ENCODE measurements at places on chromosomes 12 and 14.

GRCh38 chr12:11814374-11814773 is 164.9 kb downstream of the ETV6 start:
- DNase-seq = no peak

GRCh38 chr12:97061171-97061570 is 154.1 kb downstream of the NEDD1 start:
- DNase-seq = no peak

DNA sequence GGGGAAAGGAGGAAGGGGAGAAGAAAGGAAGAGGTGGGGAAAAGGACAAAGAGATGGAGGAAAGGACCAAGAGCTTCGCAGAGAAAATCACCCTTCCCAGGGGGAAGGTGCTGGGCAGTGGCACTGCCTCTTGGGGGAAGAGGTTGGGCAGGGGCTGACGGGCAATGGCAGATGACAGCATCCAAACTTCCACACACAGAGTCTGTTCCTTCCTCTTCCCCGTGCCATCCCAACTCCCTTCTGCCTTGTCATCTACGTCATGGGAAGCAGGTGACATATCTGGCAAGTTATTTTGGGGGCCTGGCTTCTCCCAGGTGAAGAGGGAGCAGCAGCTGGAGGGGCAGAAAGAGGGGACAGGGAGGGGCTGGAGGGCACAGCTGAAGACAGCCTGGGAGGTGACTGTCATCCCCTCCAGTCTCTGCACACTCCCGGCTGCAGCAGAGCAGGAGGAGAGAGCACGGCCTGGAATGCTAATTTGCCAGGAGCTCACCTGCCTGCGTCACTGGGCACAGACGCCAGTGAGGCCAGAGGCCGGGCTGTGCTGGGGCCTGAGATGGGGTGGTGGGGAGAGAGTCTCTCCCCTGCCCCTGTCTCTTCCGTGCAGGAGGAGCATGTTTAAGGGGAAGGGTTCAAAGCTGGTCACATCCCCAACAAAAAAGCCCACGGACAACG is 43.9 kb upstream of the IQSEC3 start:
- DNase-seq = no peak

DNA sequence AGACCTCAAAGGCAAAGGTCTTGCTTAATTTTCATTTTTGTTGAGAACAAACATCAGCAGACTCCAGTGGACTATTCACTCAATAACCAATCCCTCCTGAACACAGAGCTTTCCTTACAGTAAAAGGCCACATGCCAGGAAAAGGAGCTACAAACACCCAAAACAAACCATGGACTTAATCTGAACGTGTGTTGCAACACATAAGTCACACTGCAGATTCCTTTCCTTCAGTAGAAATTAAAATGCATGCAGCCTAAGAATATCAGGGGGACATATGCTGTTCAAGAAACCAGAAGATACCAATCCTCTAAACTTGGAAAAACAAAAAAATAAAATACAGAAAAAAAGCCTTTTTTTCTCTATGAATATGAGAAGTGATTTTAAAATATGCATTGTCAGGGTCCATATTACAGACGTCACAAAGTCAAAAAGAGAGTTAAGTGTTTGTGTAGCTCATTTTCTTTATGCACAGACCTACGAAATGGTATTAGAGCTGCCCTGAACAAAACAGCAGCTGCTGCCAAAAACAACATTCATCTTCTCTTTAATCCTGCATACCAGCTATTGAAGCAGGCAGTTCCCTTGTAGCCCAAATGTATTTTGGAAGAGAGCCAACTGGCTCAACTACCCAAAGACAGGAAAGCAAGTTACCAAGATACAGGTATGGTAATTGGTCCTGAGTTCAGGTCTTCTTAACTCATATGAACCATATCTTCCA is 26.2 kb downstream of the KITLG start:
- DNase-seq = no peak

GRCh38 chr14:96630281-96630680 is 128.1 kb downstream of the PAPOLA start:
- DNase-seq = no peak

- DNase-seq = no peak
Observed at GRCh38 chr14:104919993-104920315, 4.7 kb upstream of the PLD4 start.

- no peak for DNase-seq
Observed at GRCh38 chr12:77830583-77831351, at the start of gene NAV3. NAV3 (plus strand) TSS chr12:77830894; CDS start chr12:77831462, 568 bp downstream.

GRCh38 chr14:73236157-73236556 is 1.1 kb upstream of the PAPLN start:
- DNase-seq = no peak

- DNase-seq = no peak
Observed at GRCh38 chr14:51472881-51473280, 178.8 kb upstream of the FRMD6 start.

- DNase-seq = no peak
Observed at GRCh38 chr12:49108958-49109404, 1.7 kb downstream of the LMBR1L start.

DNA sequence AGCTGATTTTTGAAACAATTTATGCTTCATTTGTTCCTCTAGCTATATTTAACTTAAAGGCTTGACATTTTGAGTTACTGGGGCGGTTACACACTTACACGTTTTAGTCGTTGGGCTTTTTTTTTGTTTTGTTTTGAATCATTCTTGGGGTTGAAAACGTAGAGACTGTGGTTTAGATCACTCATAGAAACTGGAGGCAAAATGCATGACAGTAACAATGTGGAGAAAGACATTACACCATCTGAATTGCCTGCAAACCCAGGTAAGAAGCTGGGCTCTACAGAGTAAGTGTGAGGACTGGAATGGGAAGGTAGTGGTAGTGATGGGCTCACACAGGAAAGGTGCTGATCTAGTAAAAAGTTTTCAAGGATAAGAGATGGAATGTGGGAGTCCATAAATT is at the start of gene CLEC2D:
TSS of gene CLEC2D (plus strand) at position 180 of the 400 bp plus-strand sequence. CDS start at position 202, 22 bp downstream.
- no peak for DNase-seq

DNA sequence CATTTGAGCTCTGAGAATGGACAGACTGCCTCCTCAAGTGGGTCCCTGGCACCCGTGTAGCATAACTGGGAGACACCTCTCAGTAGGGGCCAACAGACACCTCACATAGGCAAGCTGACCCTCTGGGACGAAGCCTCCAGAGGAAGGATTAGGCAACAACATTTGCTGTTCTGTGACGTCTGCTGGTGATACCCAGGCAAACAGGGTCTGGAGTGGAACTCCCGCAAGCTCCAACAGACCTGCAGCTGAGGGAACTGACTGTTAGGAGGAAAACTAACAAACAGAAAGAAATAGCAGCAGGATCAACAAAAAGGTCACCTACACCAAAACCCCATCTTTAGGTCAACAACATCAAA is 69.6 kb downstream of the CEP83 start:
- no peak for DNase-seq

GRCh38 chr12:53047221-53048032 is 2.4 kb upstream of the TNS2 start:
- DNase-seq = peak; percentile 50

DNA sequence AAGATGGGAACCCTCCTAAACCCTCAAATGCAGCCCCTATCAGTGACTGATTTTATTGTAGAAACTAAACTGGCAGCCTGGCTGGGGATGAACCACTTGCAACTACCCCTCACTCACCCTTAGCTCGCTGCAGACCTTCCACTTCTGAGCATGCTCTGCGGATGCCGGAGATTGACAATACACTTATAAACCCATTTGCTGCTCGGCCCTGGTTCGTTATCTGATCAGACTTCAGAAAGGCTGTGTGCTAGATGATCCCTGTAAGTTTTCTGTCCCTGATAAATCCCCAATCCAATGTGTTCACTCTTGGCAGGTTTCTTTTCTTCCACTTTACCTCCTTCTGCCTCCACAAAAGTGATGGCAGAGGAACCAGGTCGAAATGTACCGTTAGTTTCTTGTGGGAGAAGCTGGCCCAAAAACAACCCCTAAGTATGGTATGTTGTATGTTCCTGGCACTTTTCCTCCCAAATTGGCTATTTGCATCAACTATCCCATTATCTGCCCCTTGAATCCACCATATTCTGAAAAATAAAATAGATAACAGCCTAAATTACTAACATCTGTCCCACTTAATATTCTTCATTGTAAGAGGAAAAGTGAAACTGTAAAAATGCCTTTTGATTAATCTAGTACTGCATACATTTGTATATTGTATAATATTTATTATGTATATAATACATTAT is 18.8 kb downstream of the RPH3A start:
- no peak for DNase-seq

DNA sequence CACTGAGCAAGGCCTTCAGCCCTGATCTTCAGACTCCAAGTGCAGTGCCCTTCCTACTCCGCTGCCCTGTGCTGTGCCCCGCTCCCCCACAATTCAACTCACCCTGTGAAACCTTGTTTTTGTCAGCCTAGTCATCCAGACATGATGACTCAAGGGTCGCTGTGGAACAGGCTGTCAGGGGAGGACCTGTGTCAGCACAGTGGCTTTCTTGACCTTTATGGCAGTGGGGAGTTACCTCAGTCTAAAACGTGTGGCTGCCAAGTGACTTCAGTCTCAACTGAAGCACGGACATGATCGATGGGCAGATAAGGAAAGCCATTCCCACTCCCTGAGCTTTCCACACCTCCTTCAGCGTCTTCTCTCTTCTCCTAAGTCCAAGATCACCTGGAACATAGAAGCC is 16.3 kb upstream of the FLVCR2 start:
- no peak for DNase-seq

DNA sequence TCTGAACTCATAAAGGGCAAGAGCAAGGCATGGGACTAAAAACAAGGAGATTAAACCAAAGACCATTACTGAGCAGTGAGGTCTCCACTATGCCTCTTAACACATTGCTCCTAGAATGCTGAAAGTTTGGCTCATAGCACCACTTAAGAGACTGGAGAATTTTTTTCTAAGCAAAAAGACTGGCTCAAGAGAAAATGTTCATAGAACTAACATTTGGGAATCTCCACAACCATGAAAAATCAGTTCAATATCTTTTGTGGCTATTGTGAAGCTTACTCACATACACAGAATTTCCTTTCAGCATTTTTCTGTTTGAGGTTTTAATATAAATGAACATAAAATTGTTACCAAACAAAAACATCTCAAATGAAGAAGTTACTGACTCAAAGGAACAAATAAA is 255.8 kb downstream of the CCDC91 start:
- DNase-seq = no peak

DNA sequence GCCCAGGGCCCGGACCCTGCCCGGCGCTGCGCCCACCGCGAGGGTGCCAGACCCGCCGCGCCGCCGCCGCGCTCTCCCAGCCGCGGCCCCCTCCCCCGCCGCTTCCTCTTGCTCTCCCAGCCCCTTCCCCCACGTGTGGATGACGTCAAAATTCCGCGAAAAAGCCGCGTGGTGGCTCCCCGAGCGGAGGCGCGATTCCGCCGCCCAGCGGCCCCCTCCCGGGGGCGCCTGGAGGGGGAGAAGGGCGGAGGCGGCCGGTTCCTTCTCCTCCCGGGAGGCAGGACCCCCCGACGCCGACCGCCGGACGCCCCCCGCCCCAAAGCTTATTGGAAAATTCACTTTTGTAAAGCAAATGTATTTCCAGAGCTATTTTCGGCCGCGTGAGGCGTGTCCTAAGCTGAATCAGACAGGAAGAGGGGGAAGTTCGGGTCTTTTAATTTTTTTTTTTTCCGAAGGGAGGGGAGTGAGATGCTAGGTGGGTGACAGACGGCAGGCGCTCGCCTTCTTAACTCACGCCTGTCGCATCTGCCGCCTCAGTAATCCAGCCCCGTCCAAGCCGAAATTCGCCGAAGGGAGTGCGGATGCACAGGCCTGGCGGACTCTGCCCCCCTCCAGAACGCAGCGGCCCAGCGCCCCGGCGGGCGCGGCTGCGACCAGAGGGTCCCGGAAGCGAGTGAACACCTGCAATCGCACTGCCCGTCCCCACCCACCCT is 4.1 kb upstream of the CCND2 start:
- peak; percentile 91 for DNase-seq

DNA sequence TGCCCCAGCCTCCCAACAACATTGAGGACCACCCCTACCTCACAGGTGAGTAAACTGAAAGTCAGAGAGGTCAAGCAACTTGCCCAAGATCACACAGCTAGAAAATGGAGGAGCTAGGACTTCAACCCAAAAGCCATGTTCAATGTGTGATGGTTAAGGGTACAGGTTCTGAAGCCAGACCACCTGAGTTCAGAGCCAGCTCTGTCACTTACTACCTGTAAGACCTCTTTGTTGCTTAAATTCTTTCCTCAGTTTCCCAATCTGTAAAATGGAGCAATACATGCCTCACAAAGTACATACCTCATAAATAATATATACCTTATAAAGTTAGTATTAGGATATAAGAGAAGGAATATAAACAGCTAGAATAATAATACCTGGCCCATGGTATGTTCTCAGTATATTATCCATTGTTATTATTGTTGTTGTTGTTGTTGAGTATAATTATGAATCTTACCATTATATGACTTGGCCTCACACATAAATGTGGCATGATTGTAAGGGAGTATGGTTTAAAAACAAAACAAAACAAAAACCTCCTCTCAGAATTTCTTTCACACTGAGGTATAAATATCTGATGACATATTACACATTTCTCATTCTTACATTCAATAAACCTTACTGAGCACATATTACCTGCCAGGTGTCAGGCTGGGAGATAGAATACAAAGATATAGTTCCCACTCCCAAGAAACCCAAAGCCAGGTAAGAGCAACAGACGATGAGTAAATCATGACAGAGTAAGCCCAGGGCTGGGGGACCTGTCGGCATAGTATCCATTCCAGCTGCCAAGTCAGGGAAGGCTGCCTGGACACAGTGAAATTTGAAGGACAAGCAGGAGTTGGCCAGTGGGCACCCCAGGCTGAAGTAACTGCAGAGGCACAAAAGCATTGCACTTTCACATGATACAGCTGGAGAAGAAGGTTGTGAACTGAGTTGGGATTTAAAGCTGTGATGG is 19.6 kb downstream of the CMKLR1 start:
- DNase-seq = no peak

DNA sequence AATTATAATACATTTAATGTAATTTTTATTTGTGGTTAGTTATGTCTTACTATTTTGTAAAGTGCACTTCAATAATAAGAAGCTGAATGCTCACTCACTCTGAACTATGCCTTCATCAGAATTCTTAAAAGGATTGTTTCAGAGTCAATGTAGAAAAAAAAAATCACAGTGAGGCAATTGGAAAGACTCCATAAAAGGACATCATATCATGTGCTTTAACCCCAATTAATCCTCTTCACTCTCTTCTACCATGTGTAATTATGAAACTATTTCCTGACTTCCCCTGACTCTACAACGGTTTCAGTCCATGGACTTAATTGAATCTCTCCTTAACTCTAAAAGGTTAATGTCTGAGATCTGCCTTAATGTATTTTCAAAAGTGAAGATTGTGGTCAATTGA is 250.4 kb upstream of the ALG10 start:
- no peak for DNase-seq

DNA sequence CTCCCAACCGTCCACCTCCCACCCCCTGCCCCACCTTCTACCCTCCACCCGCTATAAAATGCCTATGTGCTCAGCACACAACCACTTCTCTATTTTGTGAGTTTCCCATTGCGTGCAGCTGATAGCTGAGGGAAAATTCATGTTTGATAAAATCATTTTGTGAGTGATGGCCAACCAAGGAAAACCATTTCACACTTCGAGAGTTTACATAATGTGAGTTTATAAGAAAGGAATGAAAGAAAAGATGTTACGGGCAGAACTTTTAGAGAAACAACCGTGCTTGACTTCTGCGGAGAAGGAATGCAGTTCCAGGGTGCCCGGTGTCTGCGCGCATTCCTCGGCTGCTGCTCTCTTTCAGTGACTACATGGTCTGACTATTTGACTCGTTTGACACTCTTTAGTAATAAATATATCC is 140.9 kb downstream of the EFCAB11 start:
- DNase-seq = no peak

All from stimulated activated CD8-positive, alpha-beta memory T cell treated with anti-CD3 and anti-CD28 coated beads, Interleukin-2, amount 100 ng/mL, for 1 hour (primary cell).